ENCODE measurements at places on chromosomes 3 and 15.

DNA sequence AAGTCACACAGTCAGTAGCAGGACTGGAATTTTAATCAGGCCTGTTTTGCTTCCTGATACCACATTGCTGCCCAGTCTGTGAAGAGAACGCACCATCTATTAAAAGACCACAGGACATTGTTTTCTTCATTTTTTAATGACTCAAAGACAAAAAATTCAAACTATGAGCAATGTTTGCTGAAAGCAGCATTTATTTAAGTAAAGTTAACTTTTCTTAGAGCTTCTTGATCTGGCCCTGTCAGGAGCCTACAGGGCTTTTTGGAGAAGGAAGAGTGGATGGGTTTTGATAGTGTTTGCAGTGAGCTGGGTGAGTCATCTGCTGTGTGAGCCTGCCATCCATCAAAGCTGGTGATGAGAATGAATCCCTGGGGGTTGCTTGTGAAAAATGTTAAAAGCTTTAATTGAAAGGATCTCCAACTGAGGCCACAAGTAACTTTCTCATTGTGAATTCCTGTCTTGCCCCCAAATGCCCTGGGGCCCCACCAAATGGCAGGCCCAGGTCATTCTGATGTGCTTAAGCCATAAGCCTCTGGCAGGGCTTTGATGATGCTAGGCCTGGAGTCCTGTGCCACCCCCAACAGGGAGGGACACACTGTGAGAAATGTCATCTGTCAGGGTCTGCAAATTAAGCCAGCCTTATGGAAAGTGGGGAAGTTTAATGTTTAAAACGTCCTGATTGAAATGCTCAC lies 136.2 kb upstream of the PFN2 start:
- peak; percentile 8 for DNase-seq

- no peak for DNase-seq
Observed at GRCh38 chr3:87755852-87756251, 303.0 kb downstream of the CGGBP1 start.

- no peak for DNase-seq
Observed at GRCh38 chr3:23175341-23176083, 27.6 kb upstream of the UBE2E2 start.

- DNase-seq, result no peak
Observed at GRCh38 chr15:57463360-57463759, 87.1 kb downstream of the CGNL1 start.

- peak; percentile 69 for DNase-seq
Observed at GRCh38 chr15:31442699-31443111, 116.1 kb downstream of the KLF13 start.

GRCh38 chr3:42827654-42828053 lies 18.4 kb downstream of the ACKR2 start:
- no peak for DNase-seq

DNA sequence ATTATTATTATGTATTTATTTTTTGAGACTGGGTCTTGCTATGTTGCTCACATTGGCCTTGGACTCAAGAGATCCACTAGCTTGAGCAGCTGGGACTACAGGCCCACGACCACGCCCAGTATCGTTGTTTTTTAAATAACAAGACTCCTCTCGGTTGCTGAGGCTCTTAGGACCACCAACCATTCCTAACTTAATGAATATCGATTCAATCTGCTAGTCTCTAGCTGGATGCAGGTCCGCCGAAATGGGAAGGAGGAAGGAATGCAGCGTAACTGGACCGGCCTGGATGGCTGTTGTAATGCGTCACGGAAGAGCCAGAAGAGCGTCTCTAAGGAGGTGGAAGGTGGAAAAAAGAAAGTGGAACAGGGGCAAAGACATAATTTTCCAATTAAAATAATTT lies 1.7 kb downstream of the ANXA2 start:
- DNase-seq, result no peak

GRCh38 chr3:101886626-101887025 lies 37.3 kb downstream of the NFKBIZ start:
- no peak for DNase-seq

- DNase-seq, result no peak
Observed at GRCh38 chr3:99407257-99407656, 231.1 kb upstream of the COL8A1 start.

DNA sequence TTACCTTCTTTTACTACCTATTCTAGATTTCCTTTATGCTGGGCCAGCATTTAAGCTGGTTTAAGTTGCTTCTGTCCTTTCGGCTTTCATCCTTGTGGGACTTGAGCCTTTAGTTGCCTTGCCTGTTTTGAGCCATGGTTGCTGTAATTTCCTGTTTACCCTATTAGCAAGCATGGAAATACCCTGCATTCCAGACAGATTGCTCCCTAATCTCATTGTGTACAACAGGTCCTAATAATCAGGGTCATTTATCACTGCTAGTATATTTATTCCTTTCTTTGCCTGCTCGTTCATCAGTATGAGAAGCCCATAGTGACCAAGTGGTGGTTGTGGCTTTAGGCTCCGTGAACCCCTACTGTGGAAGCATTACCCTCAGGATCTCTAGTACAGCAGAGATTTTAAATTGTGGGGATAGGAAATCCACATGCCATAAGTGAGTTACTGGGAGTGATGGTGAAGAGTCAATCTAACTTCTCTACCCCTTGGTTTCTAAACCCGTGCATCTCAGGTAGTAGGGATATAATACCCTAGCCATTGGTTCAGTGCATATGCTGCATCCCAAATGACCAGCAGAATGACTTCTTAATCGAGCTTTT lies 31.9 kb downstream of the NCK1 start:
- DNase-seq, result no peak

GRCh38 chr3:15800327-15800726 lies 2.5 kb upstream of the ANKRD28 start:
- no peak for DNase-seq

- DNase-seq, result no peak
Observed at GRCh38 chr3:141431411-141432378, 55.1 kb upstream of the RASA2 start.

DNA sequence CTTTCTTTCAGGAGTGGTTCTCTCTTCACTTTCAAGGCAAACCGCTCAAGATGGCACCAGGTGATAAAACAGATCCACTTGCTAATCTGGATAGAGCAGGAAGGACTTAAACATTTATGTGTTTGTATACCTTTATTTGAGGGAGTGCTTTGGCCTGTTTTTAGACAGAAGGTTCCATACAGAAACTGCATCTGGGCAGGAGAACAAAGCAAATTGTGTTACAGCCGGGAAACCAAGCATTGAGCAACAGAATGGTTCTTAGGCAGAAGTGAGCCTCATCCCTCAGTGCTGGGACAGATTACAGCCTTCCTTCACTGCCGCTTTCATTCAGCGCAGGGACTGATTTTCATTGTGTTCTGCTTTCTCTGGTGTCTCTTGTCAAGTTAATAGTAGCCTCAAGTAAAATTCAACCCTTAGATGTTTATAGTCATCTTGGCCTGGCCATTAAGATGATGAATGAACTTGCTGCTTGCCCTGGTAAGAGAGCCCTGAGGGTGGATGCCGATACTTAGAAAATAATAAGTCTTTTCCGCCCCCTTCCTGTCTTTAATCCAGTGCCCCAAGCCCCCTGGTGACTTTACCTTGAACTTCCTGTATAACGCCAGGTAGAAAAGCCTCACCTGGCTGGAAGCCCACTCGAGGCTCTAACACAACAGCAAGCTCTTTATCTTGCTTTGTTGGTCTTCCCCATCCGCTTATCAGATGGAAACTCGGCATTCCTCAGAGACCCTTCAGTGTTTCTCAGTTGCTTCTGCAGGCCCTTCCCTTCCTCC lies 168.0 kb upstream of the CTDSPL start:
- no peak for DNase-seq

DNA sequence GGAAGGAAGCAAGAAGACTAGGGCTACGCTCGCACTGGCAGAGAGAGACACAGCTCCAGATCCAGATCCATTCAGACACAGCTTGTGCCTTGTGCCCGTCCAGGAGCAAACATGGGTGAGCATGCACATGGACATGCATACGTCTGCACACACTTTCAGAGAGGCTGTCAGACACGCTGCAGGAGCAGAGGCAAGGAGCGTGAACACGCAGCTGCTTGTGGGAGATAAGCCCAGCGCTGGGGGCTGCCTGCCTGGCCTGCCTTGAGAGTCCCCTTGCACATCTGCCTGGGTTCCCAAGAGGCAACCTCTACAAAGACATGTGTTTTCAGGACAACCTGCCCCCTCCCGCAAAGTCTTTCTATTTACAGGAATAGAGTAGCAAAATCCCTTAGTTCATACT lies 13.6 kb upstream of the BAHD1 start:
- peak; percentile 90 for DNase-seq

- peak; percentile 52 for DNase-seq
Observed at GRCh38 chr15:73683777-73684580, at the start of gene CD276. CD276 (plus strand) TSS chr15:73684383; CDS start chr15:73699640, 15,257 bp downstream.

- no peak for DNase-seq
Observed at GRCh38 chr3:46668116-46668515, 25.4 kb downstream of the ALS2CL start.

GRCh38 chr15:40843885-40844695 lies at the start of gene SPINT1:
SPINT1 (plus strand) TSS chr15:40844048; CDS start chr15:40844555, 507 bp downstream.
- peak; percentile 48 for DNase-seq

GRCh38 chr3:75192146-75192616 lies 471.9 kb upstream of the FRG2C start:
- peak; percentile 68 for DNase-seq

DNA sequence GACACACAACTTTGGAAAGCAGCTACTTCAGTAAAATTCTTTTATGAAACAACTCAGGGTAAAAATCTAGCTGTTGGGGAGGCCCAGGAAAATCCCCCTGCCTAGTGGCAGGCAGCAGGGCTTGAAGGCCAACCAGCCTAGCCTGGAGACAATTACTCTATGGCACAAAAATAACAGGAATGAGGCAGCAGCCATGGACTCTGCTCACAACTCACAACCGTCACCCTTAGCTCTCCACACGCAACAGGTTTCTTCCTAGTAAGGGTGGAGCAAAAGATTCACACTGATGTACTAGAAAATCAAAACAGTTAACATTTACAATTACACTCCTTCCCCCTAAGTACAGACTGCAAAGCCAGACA lies 530 bp upstream of the FBXL22 start:
- no peak for DNase-seq

DNA sequence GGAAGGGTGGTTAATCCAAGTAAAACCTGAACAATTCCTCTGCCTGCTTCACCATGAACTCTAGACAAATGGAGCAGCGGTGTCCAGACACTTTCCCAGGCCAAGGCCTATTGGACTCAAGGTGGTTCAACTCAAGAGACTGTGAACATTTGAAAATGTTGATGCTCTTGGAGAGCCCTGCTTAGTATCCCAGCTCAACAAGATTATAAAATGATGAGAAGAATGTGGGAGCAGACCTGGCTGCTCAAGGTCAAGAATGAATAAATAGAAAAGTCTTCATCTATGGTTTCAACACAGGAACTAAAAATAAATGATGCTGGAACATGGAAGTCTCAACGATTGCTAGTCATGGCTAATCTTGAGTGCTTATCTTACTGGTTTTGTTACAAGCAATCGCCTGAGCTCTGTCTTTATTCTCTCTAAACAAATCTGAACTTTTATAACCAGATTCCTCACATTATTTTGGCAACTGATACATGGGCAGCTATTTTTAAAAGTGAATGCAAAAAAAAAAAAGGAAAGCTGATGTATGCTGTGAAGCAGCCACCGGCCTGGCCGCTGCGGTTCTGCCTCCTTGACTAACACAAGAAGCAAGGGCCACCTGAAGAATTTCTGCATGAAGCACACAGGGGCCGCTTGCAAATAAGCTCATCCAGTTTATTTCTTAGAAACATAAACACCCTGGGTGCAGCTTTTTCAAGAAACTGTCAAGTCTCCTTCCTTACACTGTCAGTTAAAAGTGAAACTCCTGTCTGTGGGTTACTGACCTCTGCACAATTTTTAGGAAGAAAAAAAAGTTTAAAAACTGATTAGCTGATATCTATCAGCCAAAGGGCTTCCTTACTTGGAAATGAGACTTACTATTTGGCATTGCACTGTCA lies 120.1 kb upstream of the ARHGEF3 start:
- DNase-seq, result peak; percentile 36

- DNase-seq, result no peak
Observed at GRCh38 chr15:100464888-100465287, 63.9 kb downstream of the CERS3 start.

GRCh38 chr3:161043336-161044035 lies 61.7 kb downstream of the B3GALNT1 start:
- DNase-seq, result no peak

GRCh38 chr3:44237665-44238064 lies 4.0 kb upstream of the TOPAZ1 start:
- DNase-seq, result no peak

DNA sequence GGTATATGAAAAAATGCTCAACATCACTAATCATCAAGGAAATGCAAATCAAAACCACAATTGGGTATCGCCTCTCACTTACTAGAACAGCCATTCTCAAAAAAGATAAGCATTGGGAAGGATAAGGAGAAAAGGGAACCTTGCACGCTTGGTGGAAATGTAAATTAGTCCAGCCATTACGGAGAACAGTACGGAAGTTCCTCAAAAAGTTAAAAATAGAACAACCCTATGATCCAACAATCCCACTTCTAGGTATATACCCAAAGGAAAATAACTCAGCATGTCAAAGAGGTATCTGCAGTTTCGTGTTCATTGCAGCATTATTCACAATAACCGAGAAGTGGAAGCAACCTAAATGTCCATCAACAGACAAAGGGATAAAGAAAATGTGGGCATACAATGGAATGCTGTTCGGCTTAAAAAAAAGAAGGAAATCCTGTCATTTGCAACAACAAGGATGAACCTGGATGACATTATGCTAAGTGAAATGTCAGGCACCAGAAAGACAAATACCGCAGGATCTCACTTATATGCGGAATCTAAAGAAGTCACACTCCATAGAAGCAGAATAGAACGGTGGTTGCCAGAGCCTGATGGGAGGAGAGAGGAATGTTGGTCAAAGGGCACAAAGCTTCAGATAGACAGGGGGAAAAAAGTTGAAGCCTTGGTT lies 11.7 kb upstream of the CMTM7 start:
- DNase-seq, result no peak

DNA sequence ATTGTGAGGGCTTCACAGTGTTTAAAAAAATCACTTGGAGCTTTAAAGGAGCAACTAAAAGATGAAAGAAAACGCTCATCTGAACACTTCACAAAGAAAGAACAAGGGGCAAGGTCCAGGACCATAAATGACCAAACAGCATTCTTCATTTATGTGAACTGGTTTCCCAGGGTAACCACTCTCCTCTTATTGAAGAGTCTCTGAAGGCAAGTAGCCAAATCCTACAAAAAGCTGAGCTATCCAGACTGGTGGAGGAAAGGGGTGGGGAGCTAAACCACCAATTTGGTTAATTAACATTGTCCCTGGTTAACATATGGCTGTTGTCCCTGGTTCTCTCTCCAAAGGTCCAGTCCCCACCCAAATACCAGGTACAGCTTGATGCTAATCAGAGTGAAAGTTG lies 58.1 kb downstream of the OSBPL10 start:
- DNase-seq, result no peak

Measured in hematopoietic multipotent progenitor cell treated with erythropoietin and hydrocortisone succinate and interleukin-3 and kit ligand, for 4 days (in vitro differentiated cells).